Fibroblast of lung (primary cell): ENCODE measurements at places on chromosomes 5 and 9.

DNA sequence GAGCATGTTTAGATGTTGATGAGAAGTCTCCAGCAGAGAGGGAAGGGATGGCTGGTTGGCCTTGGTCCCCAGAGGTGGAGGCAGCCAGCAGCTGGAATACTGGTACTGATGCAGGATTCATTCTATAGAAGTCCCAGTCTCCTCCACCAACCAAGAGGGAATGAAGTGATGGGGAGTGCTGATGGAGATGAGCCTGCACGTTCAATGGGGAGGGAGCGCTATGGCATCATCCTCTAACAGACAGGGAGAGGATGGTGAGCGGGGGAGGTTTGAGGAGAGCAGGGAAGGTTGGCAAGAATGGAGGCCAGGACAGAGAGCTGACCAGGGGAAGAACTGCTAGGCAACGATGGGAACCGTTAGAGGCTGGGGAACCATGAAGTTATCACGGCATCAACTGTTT lies 159.8 kb upstream of the MVB12B start:
- no peak for DNase-seq

DNA sequence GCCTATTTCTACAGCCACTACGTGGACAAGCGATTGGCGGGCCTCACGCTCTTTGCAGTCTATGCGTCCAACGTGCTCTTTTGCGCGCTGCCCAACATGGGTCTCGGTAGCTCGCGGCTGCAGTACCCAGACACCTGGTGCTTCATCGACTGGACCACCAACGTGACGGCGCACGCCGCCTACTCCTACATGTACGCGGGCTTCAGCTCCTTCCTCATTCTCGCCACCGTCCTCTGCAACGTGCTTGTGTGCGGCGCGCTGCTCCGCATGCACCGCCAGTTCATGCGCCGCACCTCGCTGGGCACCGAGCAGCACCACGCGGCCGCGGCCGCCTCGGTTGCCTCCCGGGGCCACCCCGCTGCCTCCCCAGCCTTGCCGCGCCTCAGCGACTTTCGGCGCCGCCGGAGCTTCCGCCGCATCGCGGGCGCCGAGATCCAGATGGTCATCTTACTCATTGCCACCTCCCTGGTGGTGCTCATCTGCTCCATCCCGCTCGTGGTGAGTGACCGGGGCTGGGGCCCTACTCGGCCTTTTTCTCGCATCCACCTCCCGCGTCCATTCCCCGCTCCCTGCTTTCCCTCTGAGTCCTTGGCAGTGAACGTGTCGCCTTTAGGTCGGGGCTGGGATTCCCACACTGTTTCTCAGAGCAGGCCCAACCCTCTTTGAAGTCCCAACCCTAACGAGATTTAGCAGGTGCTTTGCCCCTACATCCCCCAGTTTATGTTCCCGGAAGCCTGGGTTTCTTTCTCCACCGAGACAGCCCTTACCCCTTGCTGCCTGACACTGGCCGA lies 1.8 kb downstream of the PTGER4 start:
- peak; percentile 46 for DNase-seq

GRCh38 chr9:135045928-135046738 lies 41.3 kb upstream of the OLFM1 start:
- no peak for DNase-seq

- DNase-seq, result no peak
Observed at GRCh38 chr9:132162764-132163456, 1.1 kb downstream of the NTNG2 start.

DNA sequence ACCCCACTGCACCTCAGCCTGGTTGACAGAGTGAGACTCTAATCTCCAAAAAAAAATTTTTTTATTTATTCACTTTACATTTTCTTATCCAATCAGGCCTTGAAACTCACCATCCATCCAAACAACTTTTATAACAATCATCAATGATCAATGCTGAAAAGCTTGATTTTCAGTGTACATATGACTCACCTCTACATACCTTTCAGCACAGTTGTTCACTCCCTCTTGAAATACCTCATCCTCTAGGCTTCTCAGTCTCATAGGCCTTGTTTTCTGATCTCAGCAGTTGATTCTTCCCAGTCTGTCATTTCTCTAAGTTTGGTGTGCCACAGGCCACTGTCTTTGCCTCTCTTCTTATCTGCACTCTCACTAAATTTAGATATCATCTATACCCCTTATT lies 36.2 kb downstream of the GRIN3A start:
- no peak for DNase-seq

DNA sequence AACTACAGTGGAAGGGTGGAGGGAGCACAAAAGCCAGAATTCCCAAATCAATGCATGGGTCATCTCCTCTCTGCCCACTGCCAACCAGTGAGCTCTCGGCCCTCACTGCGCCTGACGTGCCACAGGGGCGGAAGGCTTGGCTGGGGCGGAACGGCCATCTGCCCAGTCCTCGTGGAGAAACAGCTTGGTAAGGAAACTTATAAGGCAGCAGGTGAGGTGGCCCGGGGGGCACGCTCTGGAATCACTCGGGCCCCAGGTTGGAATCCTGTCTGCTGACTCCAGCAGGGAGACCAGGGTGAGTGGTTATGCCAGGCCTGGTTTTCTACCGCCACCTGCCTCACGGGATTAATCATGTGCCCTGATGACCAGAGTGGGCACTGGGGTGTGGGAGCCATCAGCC lies 52.3 kb downstream of the VAV2 start:
- DNase-seq, result no peak

DNA sequence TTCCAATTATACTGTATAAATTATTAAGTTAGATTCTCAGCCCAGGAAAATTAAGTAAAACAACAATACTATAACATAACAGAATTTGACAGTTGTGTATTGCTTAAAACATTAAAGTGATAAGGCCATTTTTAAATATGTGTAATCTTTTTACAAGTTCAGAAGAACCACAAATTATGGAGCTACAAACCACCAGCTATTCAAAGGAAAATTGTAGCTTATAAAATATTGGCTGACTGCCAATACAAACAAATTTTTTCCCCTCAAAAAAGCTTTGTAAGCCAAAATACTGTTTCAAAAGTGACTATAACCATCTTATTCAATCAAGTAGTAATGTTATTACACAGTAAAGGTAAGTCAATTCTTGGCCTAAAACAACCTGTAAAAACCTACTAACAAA lies 21.9 kb downstream of the STRBP start:
- DNase-seq, result peak; percentile 37

DNA sequence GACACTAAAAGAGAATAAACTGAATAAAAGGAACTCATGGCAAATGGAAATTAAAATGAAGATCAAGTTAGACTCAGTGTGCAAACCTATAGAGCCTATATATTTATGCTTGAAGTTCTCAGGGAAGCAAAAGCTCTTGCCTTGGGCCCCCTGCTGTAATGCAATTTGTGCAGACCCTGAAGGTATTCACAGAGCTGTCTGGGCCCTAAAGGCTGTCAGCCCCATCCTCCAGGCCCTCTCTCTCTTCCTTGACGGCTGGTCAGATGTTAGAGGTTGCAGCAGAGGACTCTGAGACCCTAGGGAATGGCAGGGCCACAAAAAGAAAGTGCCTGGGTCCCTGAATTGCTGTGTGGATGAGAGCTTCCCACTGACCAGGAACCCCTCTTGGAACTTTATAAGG lies 283.9 kb upstream of the TUT7 start:
- no peak for DNase-seq
